ENCODE measurements at places on chromosomes 16 and 17. TPM values are rescaled to one million over a fixed set of nuclear protein-coding genes. Genes with fewer than 3 reads are reported as not detected.

The TRAP1 gene
- total RNA-seq = 79.3 TPM

The SKAP1 gene
- total RNA-seq = not detected

The KRTAP4-4 gene
- not detected for total RNA-seq

The MYH4 gene
- total RNA-seq = not detected

The C17orf107 gene
- 7.4 TPM for total RNA-seq

The HOXB9 gene
- total RNA-seq = not detected

The CD300LB gene
- total RNA-seq = not detected

The NEUROD2 gene
- total RNA-seq = not detected

The BCAR1 gene
- 31.6 TPM for total RNA-seq

The KRTAP4-9 gene
- not detected for total RNA-seq

The SLC5A11 gene
- total RNA-seq = not detected

The RRAD gene
- total RNA-seq = 22.5 TPM

The CEP112 gene
- total RNA-seq = 11.6 TPM

The GIT1 gene
- 28.2 TPM for total RNA-seq

The CORO1A gene
- 1.9 TPM for total RNA-seq

The SOX9 gene
- total RNA-seq = 0.94 TPM

The AANAT gene
- not detected for total RNA-seq

The PDP2 gene
- 6.5 TPM for total RNA-seq

The APOBR gene
- total RNA-seq = not detected

The GPR139 gene
- not detected for total RNA-seq

The ZPBP2 gene
- total RNA-seq = not detected

The HBQ1 gene
- not detected for total RNA-seq

The TAC4 gene
- total RNA-seq = not detected

The SLC16A6 gene
- total RNA-seq = 0.15 TPM

The NPTX1 gene
- total RNA-seq = 10.1 TPM

The FAM171A2 gene
- total RNA-seq = 2.5 TPM

The PLXDC1 gene
- total RNA-seq = 0.23 TPM

The FBXL20 gene
- 13.5 TPM for total RNA-seq

The PRAC2 gene
- not detected for total RNA-seq

The CCDC154 gene
- total RNA-seq = 0.70 TPM

The GRIN2A gene
- total RNA-seq = under 0.01 TPM

The STH gene
- total RNA-seq = not detected

The CRISPLD2 gene
- total RNA-seq = 0.98 TPM

The KCNH6 gene
- total RNA-seq = not detected

Data from smooth muscle cell of the coronary artery (primary cell).